Stimulated activated CD8-positive, alpha-beta memory T cell treated with anti-CD3 and anti-CD28 coated beads, Interleukin-12 subunit alpha, Interleukin-12 subunit beta, amount 100 ng/mL, for 4 hours (primary cell): ENCODE measurements at places on chromosomes 1 and 21.

GRCh38 chr1:68319907-68320306 lies 87.6 kb upstream of the WLS start:
- no peak for DNase-seq

DNA sequence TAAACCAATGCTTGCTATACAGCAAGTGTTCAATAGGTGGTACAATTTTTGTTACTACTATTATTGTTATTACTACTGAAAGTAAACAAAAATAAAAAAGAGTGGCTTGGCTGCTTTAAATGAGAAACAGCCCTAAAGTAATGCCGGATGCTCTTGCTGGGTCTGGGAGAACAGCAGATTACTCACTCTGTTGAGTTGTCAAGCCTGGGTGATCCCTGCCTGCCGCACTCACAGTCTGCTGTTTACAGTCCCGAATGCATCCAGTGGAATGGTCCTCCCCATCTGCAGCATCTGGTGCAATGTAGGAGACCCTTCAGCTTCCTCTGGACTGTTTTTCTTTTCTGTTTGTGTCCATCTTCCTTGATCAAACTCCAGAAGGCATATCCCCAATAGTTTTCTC lies 102.7 kb upstream of the IVNS1ABP start:
- no peak for DNase-seq

DNA sequence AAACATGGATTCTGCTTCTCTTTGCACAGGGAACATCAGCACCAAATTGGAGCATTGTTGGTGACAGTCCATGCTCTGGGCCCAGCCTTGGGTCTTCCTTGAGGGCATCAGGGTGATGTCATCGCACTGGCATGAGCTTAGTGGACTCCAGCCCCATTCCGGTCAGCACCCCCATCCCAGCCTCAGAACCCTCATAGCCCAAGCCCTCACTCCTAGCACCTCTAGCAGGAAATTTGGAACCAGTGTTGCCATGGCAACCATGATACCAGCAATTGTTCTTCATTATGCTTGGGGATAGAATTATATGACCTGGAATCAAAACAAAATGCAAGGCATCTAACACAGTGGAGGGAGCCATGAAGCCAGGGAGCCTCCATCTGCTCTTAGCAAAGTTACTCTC lies 83.1 kb downstream of the VWA5B1 start:
- DNase-seq = no peak

GRCh38 chr21:33127154-33127867 lies 57.4 kb downstream of the OLIG1 start:
- peak; percentile 19 for DNase-seq

DNA sequence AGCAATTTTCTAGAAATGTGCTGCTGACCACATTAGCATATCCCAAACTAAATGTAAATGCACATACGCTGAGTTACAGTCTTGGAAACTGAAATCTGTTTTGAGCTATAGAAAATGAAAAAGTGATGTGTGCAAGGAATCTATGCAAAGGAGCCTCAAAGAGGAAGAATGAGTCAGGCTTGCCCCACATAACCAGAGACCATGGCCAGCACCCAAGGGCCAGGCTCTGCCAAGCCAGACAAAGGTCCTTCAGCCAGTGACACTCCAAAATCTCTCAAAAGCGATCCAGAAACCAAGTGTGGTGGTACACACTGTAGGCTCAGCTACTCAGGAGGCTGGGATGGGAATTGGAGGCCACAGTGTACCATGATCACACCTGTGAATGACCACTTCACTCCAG lies 195.2 kb downstream of the TOMM20 start:
- no peak for DNase-seq

GRCh38 chr21:22728091-22728490 lies 1729.9 kb downstream of the NCAM2 start:
- DNase-seq = no peak

GRCh38 chr1:39410915-39411436 lies 80.5 kb upstream of the BMP8A start:
- peak; percentile 19 for DNase-seq

GRCh38 chr21:14877581-14878228 lies 187.1 kb downstream of the NRIP1 start:
- DNase-seq = no peak

DNA sequence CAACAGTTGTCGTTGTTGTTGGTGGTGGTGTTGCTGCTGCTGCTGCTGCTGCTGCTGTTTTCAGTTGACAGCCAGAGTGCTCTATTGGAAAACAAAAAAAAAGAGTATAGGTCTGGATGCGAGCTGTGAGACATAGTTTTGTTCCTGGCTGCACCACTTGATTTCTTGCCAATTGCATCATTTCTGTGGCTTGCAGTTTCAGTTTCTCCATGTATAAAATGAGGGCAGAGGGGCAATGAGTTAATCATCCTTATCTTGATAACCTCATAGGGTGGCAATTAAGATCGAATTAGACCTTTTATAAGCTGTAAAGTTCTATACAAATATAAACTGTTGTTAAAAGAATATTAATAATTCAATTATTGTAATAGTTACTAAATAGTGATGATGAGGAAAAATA lies 156.7 kb downstream of the DMRTA2 start:
- DNase-seq = no peak
